ENCODE measurements at places on chromosomes 4 and X.

- DNase-seq, result no peak
Measured at GRCh38 chr4:141432000-141432712, 204.2 kb upstream of the IL15 start.

DNA sequence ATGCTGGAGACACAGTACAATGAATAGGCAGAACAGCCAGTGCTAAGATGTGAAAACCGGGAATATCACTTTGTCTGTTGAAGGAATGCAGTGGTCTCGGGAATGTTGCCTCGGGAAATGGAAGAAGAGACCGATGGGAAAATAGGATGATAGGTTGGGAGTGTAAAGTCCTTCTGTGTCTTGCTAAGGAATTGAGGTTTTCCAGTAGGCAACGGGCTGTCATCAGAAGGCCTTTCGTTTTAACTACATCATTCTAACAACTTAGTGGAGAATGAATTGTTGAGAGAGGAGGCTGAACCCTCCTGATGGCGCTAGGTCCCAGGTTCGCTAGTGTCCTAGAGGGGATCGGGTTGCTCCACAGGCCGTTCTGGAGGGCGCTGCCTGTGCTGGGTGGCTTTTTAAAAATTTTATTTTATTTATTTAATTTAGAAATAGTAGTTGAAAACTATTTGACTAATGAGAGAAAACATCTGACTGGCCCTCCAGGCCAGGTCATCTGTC, 730 bp downstream of the VBP1 start:
- DNase-seq, result no peak

DNA sequence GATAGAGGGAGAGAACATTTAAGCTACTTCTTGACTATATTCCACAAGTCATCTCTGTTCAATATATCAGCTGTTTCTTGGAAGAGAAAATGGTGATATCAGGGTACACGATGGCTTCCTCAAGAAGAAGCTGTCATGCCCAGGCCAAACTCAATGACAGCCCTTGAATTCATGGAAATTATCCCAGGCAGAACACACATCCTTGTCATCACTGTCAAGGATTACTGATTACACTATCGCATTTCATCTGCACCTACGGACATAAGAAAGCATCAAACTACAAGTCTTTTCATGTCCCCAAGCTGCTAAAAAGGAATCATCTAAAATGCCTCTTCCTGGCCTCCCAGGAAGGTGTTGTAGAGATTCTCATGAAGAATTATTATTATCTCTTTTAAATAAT, 165.2 kb upstream of the SLC7A11 start:
- peak; percentile 4 for DNase-seq

- DNase-seq, result no peak
Measured at GRCh38 chr4:8209181-8209874, 10.2 kb downstream of the SH3TC1 start.

GRCh38 chr4:82429728-82430192, 502 bp downstream of the HNRNPDL start:
- DNase-seq, result no peak

GRCh38 chr4:71784569-71785197, 804 bp upstream of the GC start:
- no peak for DNase-seq

DNA sequence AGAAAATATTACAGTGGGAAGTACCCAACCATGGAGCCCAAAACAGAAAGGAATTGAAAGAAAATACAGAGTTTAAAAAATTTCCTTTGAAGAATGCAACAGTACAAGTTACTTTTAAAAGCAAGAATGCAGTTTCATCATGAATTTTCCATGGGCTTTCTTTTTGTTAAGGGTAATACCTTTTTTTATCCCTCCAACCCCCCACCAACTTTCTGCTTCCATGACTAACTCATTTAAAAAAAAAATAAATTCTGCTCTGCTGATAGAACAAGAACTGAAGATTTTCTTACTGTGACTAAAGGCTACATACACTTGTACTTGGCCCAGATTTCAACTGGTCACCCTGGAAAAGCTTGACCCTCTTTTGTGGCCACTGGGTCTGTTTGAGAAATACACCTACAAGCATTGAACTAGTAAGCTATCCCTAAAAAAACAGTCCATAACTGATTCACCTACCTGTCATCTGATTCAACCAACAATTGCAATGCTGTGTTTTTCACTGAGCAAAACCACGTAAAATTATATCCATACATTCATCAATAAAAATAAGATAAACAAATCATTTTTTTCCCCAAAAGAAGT, 214.2 kb downstream of the NSUN7 start:
- DNase-seq, result no peak

DNA sequence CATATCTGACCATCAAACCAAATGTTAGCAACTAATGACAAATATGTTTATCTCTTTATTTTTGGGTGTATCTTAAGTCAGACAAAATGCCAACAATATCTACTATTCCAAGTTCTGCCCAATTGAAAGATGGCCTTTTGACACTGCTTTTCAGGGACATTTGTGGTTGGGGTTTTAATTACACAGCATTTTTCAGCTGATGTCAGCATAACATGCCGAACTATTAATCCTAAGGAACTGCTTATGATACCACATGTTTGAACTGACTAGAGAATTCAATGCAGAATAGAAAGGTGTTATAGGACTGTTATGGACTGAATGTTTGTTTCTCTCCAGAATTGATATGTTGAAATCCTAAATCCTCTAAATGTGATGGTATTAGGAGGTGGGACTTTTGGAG, 445.1 kb downstream of the TMA16 start:
- DNase-seq, result no peak

DNA sequence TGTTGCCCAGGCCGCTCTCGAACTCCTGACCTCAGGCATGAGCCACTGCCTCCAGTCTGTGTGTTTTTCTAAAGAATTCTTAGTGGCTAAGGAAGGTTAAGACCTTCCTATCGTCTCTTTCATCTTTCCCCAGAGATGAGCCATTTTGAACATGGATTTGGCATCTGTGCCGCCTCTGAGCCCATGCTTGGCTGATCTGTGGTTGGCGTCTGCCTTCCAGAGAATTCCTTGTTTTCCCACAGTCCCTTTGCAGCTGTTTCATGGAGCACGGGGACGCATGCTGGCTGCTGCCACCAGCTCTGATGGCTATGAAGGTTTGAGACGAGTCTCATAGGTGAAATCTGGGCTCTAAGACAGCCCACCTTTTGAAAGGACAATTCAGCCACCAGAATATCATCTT, 60.4 kb downstream of the SHROOM2 start:
- DNase-seq, result no peak

- DNase-seq, result no peak
Measured at GRCh38 chr4:3047464-3048286, 26.7 kb downstream of the HTT-AS start.

DNA sequence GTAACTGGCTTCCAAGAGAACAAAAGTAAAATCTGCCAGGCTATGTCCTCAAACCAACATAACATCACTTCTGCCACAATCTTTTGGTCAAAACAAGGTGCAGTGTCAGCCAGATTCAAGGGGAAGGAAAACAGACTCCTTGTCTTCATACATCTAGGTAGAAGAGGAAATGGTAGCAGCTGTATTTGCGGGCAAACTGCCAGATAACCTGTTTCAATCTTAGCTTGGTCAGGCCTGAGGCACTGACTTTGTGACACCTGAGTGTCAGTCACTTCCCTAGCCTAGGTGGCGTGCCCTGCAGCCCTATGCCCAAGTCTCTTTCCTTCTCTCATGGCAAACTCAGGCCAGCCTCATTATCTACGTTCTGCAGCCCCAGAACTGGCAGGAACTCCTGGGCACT, 146.2 kb upstream of the JADE1 start:
- DNase-seq, result no peak

DNA sequence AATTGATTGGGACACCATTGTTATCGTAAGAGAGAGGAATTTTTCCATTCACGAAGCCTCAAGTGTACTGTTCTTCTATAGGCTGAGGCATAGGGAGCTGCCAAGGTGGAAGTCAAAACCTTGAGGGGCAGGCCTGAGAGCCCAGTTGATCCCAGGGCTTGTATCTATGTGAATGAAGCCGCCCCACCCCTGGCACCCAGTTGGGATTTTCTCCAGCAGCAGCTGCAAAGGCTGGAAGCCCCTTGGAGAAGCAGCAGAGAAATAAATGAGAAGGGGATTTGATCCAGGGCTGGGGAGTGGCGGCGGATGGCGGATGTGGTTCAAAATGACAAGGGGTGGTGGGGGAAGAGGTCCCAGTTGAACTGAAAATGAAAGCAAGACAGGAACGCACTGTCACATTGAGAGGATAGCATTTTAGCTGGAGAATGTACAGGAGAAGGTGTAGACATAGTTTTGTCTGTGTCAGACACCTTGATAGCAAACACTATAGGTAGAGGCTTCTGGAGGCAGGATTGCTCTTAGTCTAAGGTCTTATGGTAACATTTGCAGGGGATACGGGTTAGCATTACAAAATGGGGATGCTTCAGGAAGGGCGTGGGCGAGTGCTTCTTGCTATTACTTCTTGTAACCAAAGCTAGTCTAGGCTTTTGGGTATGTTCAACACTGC, 32.6 kb downstream of the DOCK11 start:
- DNase-seq, result no peak

GRCh38 chrX:13689741-13690211, 848 bp downstream of the RAB9A start:
- DNase-seq, result no peak

DNA sequence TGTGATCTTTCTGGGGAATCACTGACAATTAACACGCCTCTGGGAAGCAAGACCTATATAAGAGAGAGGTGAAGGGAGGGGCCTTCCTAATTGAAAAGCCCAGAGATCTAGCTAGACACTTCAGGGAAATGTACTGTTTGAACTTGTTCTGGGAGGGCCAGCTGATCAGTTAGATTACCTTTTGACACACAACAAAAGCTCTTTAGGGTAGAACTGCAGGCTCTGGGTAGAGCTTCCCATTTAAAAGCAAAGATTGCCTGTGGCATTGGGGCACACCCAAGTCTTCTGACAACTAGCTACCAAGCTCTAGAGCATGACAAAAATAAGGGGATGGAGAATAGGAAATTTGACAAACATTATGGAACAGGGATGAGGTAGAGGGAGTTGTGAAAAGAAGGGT, 26.3 kb downstream of the AREG start:
- DNase-seq, result no peak

DNA sequence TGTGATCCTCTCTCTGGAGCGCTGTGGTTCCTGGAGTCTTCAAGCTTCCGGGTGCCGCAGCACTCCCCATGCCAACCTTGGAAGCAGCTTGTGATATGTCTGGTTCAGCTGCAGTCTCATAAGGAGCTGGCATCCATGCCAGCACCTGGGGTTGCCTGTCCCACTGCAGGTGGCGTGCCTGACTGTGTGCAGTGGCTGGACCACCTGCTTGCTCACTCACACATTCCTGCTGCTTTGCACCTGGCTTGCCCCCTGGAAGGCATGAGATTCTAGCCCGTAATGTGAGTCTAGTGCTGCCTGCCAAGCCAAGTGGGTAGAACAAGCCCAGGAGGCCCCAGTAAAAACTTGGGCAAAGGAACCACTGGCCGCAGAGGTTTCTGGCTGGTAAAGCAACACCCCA, 687.2 kb upstream of the AADAT start:
- DNase-seq, result no peak

GRCh38 chrX:40418146-40418812, 162.5 kb upstream of the ATP6AP2 start:
- no peak for DNase-seq

- DNase-seq, result peak; percentile 20
Measured at GRCh38 chr4:83335701-83336100, 1.1 kb upstream of the HPSE start.

- no peak for DNase-seq
Measured at GRCh38 chrX:100931218-100931924, 2.7 kb upstream of the XKRX start.

GRCh38 chrX:149312988-149313387, 192.1 kb downstream of the IDS start:
- peak; percentile 63 for DNase-seq

GRCh38 chr4:8613421-8614364, 21.1 kb downstream of the CPZ start:
- no peak for DNase-seq

GRCh38 chr4:7288751-7289523, 96.6 kb downstream of the SORCS2 start:
- no peak for DNase-seq

DNA sequence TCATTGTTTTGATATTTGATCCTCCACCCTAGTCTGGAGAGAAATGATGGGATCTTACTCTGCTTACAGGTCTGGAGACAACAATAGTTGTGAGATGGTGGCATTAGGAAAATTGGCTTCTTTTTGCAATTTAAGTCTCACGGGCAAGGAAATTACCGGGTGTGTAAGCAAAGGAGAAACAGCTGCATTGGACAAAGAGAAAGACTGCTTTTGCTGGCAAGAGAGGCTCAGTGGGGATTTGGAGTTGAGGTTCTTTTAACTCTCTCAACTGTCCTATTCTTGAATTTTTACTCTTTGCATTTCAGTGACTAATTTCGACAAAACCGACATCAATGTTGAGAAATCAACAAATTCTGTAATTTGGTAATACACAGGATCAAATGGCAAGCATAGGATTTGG, 2.3 kb upstream of the SERPINA7 start:
- DNase-seq, result no peak

GRCh38 chr4:101197350-101197749, 150.0 kb downstream of the PPP3CA start:
- no peak for DNase-seq

GRCh38 chrX:130091980-130092522, 18.2 kb downstream of the ELF4 start:
- DNase-seq, result no peak

DNA sequence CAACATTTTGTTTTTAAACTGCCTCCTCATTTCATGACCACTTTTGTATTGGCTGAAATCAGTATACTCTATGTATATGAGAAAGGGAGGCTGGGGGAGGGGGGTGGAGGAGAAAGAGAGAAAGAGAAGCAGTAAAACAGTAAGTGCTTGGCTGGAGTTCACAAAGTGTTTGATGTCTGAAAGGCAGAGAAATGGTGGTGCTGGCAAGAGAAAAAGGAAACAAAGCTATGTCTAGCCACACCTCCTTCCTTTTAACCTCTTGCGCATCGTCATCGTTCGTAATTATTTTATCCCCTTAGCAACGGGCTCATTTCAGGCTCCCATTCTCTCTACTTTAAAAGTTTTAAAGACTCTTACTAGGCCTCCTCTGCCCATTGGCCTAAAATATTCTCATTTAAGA, 25.6 kb downstream of the RPA4 start:
- DNase-seq, result no peak

DNA sequence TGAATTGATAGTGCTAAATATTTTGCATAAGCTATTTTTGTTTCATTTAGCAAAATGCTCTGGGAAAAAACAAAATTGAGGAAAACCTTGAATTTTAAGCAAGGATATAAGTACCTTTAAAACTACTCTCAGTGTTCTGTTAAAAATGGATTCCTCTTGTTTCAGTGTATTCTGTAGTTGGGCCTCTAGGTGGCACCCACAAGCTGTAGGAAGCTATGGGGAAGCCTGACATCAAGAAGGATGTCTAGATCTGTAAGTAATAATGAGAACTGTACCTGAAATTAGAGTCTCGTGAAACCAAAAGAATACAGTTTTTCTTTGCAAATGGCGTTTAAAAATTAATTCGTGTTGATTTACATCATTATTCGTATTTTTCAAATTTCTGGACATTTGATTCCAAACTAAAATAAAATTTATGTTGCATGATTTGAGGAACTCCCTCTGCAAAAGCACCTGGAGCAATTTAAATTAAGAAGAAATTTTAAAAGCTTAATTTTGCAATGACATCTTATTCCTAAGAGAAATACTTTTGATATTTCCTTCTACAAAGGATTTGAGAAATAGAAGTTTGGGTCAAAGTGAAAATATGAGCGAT, 51.2 kb downstream of the TMPRSS11E start:
- DNase-seq, result peak; percentile 49

All from NCI-H524 (cell line).